ENCODE measurements at places on chromosomes 3 and 15. TPM values are rescaled to one million over a fixed set of nuclear protein-coding genes. Genes with fewer than 3 reads are reported as not detected.

Gene HYAL1
- 7.8 TPM for polyA plus RNA-seq

Gene SLC15A2
- polyA plus RNA-seq: 15.1 TPM

Gene FBXW12
- 0.11 TPM for polyA plus RNA-seq

Gene GABRB3
- 6.5 TPM for polyA plus RNA-seq

Gene HOMER2
- polyA plus RNA-seq: 24.6 TPM

DNA sequence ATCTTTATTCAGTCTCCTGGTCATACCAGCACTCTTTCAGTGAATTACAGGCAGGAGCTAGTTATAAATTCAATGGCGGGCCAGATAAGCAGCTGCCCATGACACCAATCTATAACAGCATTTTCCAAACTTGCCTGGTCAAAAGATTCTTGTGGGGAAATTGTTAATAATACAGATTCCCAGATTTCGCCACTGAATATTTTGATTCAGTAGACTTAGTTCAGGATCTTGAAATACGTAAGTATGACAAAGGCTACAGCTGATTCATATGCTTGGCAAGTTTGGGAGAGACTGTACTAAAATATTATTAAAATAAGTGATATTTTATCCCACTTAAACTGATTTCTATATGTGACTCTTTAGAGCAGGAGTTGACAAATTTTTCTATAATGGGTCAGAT lies 119.3 kb downstream of the TMCO5A start:
- DNase-seq: no peak

- DNase-seq: no peak
Measured at GRCh38 chr3:13017361-13018042, 55.7 kb downstream of the IQSEC1 start.

GRCh38 chr3:51063053-51063452 lies 322.0 kb upstream of the MANF start:
- no peak for DNase-seq

DNA sequence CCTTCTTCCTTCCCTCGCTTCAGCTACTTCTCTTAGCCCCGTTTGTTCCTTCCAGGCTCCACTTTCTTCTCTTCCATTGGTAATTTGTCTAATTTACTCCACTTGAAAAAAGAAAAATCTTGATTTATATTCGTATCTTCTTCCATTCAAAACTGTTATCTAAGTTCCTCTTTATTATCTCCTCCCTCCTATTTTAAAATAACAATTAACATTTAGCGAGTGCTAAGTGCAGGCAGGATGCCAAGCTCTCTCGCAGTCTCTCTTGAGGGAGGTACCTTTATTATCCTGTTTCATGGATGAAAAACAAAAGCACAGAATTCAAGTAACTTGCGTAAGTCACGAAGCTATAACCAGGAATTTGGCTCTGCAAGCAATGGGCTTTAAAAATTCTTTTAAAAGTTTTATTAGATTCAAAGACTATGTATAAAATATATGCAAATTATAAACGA lies 418.9 kb upstream of the NAALADL2 start:
- peak; percentile 32 for DNase-seq

DNA sequence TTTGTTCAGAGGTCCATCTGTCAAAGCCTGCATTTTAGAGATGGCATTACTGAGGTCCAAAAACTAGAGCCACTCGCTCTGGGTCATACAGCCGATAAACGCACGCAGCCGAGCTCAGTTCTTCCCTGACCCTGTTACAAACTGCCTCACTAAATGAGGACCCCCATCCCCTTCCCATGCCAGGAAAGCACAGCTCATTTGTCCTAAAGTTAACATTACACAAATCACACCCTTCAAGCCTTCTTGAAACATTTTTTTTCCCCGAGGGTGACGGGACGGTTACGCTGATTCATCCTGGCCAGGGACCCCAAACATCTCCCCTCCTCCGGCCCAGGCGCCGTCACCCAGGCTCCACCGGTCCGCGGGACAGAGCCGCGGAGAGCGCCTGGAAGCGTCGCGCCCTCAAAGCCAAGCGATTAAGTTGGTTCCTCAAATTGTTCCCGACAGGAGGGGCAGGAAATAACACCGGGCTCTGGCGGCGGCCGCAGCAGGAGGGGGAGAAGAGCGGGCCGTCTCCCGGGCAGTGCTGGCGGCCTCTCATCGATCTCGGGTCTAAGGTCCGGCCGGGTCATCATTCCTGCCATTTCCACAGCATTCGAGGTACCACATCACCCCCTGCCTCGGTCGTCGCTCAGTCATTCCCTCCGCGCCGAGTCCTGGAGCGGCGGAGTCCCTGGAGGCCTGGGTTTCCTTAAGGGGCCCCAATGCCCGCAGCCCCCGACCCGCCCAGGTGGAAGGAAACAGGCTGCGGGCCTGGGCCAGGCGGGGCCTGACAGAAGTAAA lies 619 bp upstream of the CMTM8 start:
- no peak for DNase-seq

GRCh38 chr3:193815246-193816027 lies 222.4 kb downstream of the OPA1 start:
- no peak for DNase-seq

DNA sequence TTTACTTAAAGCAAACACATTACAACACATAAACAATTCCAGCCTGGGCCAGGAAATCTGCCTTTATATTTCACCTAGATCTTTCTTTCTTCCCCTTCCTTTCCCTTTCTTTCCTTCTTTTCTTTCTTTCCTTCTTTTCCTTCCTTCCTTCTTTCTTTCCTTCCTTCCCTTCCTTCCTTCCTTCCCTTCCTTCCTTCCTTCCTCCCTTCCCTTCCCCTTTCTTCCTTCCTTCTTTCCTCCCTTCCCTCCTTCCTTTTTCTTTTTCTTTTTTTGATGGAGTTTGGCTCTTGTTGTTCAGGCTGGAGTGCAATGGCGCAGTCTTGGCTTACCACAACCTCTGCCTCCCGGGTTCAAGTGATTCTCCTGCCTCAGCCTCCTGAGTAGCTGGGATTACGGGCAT lies 24.1 kb upstream of the BNIP2 start:
- no peak for DNase-seq

DNA sequence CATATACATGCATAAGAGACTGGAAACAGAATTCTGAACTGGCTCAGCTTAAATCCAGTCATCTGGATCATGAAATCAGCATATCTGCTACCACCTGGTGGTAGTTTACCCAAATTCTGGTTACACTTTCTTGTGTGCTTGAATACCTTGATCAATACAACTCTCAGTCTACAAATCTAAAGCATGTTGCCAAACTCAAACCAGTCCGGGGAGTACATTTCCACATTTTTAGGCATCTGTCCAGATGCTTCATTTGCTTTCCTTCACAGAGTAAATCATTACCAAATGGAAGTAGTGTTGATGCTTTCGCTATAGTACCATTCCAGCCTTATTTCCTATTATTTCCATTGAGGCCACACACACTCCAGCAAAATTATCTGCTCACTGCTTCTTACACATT lies 126.4 kb downstream of the P2RY1 start:
- DNase-seq: no peak

GRCh38 chr15:42728560-42728959 lies 8.4 kb downstream of the CDAN1 start:
- no peak for DNase-seq

DNA sequence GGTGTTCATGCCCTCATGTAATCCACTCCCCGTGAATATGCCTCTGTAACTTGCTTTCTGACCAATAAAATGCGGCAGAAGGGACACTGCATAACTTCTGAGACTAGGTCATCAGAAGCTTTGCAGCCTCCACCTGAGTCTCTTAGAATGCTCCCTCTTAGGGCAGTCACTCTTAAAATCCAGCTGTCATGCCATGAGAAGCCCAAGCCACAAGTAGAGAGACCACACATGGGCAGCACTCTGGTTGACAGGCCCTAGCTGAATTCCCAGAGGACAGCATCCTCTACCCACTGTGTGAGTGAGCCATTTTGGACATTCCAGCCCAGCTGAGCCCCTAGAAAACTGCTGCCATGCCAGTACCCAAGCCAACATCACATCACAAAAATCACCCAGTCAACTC lies 41.4 kb downstream of the SCAPER start:
- DNase-seq: no peak

GRCh38 chr15:94230883-94231722 lies at the start of gene MCTP2:
Gene MCTP2 (plus strand): TSS chr15:94231561. CDS start chr15:94298266, 66,705 bp downstream.
- DNase-seq: no peak

DNA sequence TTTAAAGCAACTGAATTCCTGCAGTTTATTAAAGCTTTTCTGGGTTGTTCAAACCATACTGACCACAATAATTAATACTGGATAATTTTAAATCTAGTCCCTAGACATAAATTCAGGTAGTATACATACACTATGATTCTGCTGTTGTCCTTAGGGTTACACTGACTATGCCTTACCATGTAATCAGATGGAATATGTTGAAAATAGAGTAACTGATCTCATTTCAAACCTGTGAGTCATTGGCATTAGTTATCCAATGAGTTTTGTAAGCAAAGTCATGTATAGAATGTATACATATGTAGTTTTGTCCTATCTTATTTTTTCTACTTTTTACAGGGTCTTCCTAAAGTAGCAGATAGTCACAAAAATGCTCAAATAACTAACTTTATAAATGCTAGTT lies 517.1 kb upstream of the CCDC54 start:
- DNase-seq: no peak

- no peak for DNase-seq
Measured at GRCh38 chr3:194031867-194032635, 103.9 kb upstream of the HES1 start.

- no peak for DNase-seq
Measured at GRCh38 chr3:184656829-184657681, 54.8 kb downstream of the MAGEF1 start.

- DNase-seq: no peak
Measured at GRCh38 chr3:37823189-37823588, 38.5 kb upstream of the CTDSPL start.

DNA sequence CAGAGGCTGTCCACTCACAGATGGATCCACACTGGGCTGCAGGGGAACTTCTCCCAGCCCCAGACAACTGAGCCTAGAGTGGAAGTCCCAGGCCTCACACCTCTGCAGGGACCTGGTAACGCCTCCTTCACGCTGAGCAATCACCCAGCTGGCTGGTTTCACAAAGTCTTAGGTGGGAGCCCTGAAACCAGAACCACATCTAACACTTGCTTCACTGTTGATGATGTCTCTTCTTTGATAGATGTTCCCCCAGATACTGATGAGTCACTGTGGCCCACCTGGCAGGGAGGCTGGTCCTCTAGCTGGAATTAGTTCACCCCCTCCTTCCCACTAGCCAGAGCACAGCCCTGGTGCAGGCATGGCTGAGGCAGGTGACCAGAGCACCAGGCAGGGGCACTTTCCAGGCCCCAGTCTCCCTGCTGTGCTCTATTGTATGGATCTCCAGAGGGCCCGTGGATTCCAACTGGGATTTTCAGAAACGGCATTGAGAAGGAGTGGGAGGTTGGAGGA lies 33.5 kb downstream of the MYL3 start:
- no peak for DNase-seq

- DNase-seq: no peak
Measured at GRCh38 chr3:149368201-149368673, 9.2 kb downstream of the TM4SF1 start.

- DNase-seq: peak; percentile 84
Measured at GRCh38 chr3:47009225-47010110, 30.0 kb downstream of the NBEAL2 start.

DNA sequence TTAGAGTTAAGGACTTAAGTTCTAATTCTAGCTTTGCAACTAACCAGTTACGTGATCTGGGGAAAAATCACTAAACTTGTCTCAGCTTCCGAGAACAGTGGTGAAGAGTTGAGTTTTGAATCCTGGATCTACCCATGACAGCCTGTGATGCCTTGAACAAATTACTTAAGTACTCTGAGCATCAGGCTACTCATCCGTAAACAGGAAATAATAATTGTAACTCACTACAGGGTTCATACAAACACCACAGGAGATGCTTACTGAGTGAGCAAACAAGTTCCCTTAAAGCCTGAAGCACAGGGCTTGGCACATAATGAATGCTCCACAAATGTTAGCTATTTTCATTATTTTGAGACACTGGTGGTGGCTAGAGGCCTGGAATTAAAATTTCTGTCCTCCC lies 158.8 kb downstream of the ERC2 start:
- DNase-seq: no peak

- no peak for DNase-seq
Measured at GRCh38 chr3:148006508-148006907, 597.3 kb downstream of the ZIC1 start.

DNA sequence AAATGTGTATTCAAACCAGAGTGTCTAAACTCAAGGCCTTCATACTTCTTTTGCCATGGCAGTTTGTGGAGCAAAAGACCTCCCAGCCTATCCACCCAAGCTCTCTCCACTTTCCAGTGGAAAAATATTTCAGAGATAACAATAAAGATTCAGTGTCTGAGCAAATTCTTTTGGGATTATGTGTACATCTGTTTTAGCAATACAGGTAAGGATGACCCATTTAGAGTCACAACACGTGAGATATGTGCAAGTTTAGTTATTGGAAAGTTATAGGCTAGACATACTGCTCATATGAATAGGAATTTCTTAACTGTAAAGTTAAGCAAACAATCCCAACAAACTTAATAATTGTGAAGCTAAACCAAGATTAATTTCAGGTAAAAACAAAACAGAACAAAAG lies 174.5 kb upstream of the LRIG1 start:
- DNase-seq: no peak

DNA sequence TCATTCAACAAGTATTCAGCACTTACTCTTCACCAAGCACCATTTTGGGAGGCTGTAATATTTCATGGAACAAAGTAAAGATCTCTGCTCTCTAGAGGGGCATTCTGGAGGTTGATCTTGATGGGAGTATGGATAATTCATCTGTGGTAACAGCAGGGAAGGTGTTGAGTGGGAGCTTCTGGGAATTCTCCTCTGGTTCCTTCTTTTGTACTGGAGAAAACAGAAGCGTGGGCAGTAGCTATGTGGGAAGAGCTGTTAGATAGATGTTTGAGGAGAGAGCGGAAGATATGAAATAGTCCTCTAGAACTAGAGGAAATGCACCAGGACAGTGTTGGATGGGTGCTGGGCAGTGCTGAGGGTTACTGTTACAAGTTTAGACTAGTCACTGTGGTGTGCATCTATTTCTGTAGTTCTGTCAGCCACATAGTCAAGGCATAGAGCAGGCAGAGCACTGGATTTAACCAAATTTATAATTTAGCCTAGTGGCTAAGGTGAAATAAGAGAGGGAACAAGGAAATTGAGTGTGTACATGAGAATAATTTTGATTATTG lies 9.6 kb downstream of the NMD3 start:
- no peak for DNase-seq

GRCh38 chr3:57062101-57062631 lies 1.7 kb downstream of the SPATA12 start:
- no peak for DNase-seq

DNA sequence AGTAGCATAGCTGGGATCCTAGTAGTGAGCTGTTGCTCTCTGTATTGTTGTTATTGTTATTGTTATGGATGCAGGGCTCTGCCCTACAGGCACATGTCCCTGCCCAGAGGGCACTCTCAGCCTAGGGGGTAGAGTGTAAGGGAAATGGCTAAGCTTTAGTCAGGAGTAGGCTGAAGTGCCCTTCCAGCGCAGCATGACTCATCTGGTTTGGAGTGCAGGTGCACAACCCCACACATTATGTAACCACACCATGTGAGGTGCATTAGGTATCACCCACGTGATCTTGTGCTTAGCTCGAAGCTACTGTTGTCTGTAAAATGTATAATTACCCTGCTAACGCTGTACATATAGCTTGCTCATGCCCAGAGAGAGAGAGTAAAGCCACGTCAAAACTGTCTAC lies 48.3 kb upstream of the TIPARP start:
- no peak for DNase-seq

Data from left renal cortex interstitium (tissue), 4 donors.